ENCODE measurements at places on chromosomes 1 and 21.

- no peak for DNase-seq
Measured at GRCh38 chr1:41888756-41889155, 30.0 kb downstream of the HIVEP3 start.

- no peak for DNase-seq
Measured at GRCh38 chr1:145692785-145693443, 14.3 kb downstream of the PDZK1 start.

DNA sequence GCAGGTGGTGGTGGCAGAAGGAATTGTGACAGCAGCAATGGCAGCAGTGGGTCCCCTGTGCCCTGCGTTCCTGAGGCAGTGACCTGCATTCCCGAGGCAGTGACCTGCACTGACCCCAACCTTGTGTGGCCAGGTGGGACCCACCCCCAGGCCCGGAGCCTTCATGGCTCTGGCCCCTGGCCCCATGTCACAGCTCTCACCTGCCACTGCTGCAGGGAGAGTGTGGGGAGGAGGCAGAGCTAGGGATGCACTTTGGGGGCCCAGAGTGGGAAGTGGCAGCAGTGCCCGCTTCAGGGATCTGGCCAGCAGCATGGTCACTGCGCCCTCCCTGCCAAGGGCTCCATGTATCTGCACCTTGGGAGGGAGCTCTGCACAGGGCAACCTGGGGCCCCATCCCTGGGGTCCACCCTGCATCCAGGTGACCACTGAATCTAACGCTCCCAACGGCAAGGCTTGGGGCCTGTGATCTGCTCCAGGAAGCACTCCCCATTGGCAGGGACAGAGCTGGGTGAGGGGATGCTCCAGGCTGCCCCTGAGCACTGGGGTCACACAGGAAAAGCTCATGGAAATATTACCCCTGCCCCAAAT is 618.6 kb downstream of the RWDD3 start:
- no peak for DNase-seq

GRCh38 chr21:40422896-40423635 is 423.9 kb downstream of the DSCAM start:
- no peak for DNase-seq

DNA sequence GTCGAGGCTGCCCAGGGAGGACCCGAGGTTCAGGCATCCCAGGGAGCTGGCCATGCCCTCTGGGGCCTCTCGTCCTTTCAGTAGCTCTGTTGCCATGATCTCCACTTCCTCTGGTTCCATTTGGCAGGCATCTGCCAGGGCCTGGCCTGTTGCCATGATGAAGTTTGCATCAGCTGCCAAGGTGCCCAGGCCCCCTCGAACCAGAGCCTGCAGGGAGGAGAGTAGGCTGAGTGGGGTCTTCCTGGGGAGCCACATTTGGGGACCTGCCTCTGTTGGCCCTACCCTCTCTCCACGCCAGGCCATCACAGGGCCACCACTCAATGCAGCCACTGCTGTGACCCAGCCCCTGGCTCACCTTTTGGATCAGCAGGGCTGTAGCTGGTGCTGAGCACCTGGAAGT is 16.4 kb upstream of the KIF21B start:
- DNase-seq: no peak

All from activated CD4-positive, CD25-positive, alpha-beta regulatory T cell (primary cell).